ENCODE measurements at places on chromosomes 13 and 19.

DNA sequence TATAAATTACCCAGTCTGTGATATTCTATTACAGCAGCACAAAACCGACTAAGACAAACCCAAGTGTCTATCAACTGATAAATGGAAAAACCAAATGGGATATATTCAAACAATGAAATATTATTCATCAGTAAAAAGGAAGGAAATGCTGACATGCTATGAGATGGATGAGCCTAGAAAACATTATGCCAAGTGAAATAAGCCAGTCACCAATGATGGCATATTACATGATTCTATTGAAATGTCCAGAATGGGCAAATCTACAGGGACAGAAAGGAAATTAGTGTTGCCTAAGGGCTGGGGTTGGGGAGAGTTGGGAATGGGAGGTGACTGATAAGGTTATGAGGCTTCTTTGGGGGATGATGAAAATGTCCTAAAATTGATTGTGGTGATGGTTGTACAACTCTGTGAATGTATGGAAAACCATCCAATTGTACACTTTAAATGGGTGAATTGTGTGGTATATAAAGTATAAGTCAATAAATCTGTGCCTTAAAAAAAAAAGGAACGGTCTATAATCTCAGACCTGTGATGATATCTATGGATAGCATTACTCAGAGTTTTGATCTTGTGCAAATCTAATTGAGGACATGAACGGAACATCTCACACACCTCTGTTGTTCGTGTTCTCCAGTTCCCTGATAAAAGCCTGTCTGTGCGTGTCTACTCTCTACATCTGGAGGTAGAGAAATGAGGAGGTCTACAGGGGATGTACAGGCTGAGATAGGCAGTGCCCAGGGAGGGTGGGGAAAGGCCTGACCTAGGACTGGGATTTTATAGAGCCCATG, 49.0 kb downstream of the TNFRSF19 start:
- DNase-seq = no peak

DNA sequence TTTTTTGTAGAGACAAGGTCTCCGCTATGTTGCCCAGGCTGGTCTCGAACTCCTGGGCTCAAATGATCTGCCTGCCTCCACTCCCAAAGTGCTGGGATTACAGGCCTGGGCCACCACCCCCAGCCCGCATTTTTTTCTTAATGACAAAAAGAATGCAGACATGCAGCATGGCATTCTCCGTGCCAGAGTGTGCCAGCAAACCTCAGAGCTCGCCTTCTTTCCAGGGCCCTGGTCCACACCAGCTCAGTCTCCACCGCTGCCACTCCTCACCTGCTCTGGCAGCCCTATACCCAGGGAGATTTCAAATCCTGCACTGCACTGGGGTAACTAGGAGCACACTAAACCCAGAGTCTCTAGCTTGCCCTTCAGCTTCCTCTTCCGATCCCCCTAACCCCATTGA, 41.7 kb downstream of the ZIC5 start:
- no peak for DNase-seq

DNA sequence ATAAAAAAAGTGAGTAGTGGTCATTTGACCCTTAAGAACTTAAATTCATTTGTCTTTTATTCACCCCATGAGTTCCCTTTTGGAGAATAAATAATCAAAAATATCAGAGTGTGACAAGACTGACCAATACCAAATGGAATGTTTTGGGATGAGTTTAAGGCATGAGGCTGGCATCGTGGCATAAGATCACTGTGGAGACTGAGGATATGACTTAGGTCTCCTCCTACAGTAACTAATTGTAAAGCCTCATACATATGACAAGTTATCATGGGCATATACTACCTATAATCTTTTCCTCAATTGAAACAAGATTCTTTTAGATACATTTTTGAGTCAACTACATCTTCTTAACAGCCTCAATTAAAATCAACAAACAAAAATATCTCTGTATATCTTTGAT, 782.0 kb downstream of the SLITRK1 start:
- no peak for DNase-seq

DNA sequence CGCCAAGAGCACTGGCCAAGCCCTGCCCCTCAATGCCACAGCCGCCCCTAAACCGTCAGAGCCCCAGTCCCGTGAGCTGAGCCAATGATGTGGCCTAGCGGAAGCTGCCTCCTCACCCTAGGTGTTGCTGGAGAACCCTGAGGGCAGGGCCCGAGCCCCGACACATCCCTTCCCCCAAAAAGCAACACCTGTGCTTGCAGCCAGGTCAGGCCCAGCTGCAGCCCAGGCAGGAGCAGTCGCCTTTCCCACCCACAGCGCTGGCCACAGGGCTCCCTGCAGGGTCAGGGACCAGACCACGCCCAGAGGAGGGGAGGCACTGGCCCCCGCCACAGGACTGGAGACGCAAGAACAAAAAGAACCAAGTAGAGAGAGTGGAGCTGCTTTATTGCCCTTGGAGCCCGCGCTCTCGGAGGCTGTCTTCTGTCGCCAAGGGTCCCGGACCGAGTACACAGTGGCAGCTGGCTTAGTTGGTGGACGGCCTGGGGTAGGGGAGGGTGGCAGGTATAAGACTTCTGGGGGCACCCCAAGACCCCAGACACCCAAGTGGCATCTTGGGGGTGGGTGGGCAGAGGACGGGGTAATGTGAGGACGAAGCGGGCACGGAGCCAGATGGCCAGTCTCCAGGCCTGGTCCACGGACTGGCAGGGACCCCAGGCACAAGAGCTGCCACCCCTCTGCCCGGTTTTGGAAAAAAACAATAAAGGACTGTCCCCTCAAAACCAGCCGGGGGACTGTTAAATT, 3.3 kb downstream of the P2RY11 start:
- no peak for DNase-seq

DNA sequence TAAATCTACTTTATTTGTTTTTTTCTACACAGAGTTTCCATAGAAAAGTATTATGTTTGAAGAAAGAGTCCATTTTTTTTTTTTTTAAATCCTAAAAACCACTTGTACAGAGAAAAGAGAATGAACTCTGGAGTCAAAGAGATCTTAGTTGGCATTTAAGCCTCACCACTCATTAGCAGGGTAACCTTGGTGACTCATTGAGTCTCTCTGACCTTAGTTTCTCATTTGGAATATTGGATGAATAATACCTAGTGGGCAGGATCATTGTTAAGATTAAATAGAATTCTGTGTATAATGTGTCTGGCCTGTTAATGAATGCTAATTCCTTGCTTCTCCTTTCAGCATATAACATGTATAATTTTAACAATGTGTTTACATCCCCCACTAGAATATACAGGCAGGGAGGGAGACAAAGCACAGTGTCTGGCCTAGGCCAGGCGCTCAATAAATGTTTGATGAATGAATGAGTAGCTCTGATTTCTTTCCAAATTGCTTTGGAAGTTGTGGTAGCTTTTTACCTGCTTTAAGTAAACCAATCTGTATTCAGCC, 48.7 kb upstream of the MYCBP2 start:
- DNase-seq = no peak

GRCh38 chr13:76132532-76132931, 496.4 kb downstream of the LMO7 start:
- no peak for DNase-seq

All from Panc1 (cell line).